ENCODE measurements at places on chromosomes 4 and X.

DNA sequence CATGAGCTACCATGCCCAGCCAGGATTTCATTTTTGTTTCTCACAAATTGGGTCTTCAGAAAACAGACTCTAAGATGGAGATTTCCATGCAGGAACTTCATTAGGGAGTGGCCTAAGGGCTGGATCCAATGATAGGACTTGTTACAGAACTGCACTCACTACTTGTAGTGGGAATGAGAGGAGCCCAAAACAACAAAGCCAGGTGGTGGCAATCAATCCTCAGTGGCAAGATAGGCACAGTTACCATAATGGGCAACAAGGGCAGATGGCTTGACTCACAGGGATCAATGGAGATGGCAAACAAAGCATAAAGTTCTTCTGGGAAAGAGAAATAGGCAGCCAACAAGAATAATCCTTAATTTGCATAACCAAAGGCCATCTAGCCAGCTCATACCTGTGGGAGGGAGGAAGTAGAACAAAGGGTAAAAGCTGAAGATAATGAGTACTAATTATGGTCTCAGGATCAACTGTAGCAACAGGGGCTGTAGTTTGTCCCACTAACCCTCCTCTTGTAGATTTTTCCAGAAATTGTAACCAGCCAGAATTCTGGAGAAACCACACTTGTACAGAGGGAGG is 72.8 kb upstream of the MAPK10 start:
- H3K4me1 ChIP-seq: no peaks in the 10 kb centered on the region
- no peak overlapping the region for H3K4me3 ChIP-seq
- no peaks in the 10 kb centered on the region for H3K36me3 ChIP-seq
- no peak overlapping the region for H3K27ac ChIP-seq

GRCh38 chrX:10677490-10677889 is 57.1 kb upstream of the MID1 start:
- no peaks in the 10 kb centered on the region for H3K36me3 ChIP-seq
- no peak overlapping the region for H3K27ac ChIP-seq
- H3K4me1 ChIP-seq: no peaks in the 10 kb centered on the region
- H3K27me3 ChIP-seq: no peaks in the 10 kb centered on the region
- H3K4me3 ChIP-seq: no peak overlapping the region

GRCh38 chr4:106584337-106584989 is 215.9 kb upstream of the GIMD1 start:
- no peak overlapping the region for H3K4me3 ChIP-seq
- no peaks in the 10 kb centered on the region for H3K4me1 ChIP-seq
- H3K27me3 ChIP-seq: no peaks in the 10 kb centered on the region
- DNase-seq: no peak
- H3K36me3 ChIP-seq: no peaks in the 10 kb centered on the region

DNA sequence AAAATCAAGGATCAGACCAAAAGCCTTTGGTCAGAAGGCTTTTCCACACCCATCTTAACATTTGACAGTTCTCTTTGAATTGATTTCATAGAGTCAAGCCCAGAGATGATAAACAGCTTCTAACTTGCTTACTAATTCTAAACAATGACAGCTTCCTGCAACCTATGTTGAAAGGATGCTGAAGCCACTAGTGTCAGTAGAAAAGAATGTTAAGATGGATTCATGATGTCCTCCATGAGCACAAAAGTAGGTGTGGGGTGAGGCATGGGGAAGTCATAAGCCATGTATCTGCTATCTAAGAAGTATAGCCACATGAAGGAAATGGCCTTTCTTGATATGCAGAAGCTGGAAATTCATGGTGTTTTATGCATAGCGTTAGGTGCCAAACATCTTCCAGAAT is 269.3 kb downstream of the DHX15 start:
- H3K4me3 ChIP-seq: no peak overlapping the region
- peaks cover 3% of the 10 kb centered on the region for H3K27me3 ChIP-seq
- no peak for DNase-seq
- no peak overlapping the region for H3K27ac ChIP-seq
- H3K36me3 ChIP-seq: no peaks in the 10 kb centered on the region

DNA sequence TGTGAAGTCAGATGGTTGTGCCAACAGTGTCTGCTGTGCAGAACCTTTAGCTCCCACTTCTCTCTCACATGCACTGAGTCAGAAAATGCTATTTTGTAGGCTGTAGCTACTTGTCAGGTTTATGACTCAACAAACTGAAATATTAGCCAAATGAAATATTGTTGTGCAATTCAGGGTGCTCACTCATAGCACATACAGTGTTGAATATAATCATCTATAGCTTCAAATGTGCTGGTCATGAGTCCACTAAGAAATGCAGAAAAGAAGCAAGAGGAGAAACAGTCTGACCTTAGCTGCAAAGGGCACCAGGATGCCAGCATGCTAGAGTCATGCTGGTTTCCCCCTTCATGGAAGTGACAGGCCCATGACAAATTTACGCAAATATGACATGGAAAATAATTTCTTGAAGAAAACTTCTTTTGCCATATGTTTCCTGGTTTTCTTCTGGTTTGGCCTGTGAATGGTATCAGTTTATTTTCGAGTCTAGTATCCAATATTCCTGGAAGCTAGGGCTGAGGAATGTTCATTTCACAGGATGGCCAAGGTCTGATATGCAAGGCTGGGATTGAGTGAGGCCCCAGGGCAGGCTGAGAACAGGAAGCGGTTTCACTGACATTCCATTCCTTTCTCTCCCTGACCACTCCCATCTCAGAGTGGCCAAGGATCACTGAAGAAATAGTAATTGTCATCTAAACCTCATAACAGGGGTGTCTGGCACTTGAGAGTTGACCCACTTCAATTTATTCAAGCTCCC is 10.3 kb upstream of the CXCL2 start:
- H3K4me3 ChIP-seq: no peak overlapping the region
- H3K4me1 ChIP-seq: no peaks in the 10 kb centered on the region
- peaks cover 12% of the 10 kb centered on the region for H3K27me3 ChIP-seq
- no peak for DNase-seq
- H3K36me3 ChIP-seq: no peaks in the 10 kb centered on the region

DNA sequence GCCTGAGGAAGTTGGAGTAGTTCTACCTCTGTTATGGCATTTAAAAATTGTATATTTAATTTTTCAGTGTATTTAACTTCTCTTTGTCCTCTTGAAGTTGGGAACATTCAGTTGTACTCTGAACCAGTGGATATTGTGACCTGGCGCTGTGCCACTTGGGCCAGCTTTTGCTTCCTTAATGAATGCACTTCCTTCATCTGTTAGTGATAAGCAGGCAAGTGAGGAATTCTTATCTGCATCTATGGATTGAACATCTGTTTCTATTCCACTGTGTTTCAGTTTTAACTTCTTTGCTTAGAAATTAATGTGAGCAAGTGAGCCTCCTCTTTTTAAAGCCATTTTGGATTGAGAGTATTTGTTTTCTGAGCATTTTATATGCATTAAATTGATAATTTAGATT is 128.3 kb downstream of the UCHL1 start:
- H3K27ac ChIP-seq: no peak overlapping the region
- DNase-seq: no peak
- no peak overlapping the region for H3K4me3 ChIP-seq
- no peaks in the 10 kb centered on the region for H3K36me3 ChIP-seq
- H3K4me1 ChIP-seq: no peaks in the 10 kb centered on the region

- H3K4me3 ChIP-seq: no peak overlapping the region
- peaks cover 12% of the 10 kb centered on the region for H3K4me1 ChIP-seq
Observed at GRCh38 chrX:21376636-21377035, 2.4 kb downstream of the CNKSR2 start.

- no peaks in the 10 kb centered on the region for H3K36me3 ChIP-seq
- peaks cover 48% of the 10 kb centered on the region for H3K27me3 ChIP-seq
- H3K4me3 ChIP-seq: no peak overlapping the region
- no peak overlapping the region for H3K27ac ChIP-seq
- no peaks in the 10 kb centered on the region for H3K4me1 ChIP-seq
Observed at GRCh38 chr4:99608417-99608816, 33.8 kb downstream of the MTTP start.

GRCh38 chr4:2480649-2481048 is 11.7 kb downstream of the RNF4 start:
- peaks cover 86% of the 10 kb centered on the region for H3K4me1 ChIP-seq
- H3K4me3 ChIP-seq: no peak overlapping the region
- H3K36me3 ChIP-seq: peaks cover 32% of the 10 kb centered on the region
- no peak for DNase-seq
- H3K27ac ChIP-seq: no peak overlapping the region

- H3K27ac ChIP-seq: no peak overlapping the region
- H3K4me1 ChIP-seq: no peaks in the 10 kb centered on the region
Observed at GRCh38 chr4:85826060-85826678, 351.2 kb downstream of the ARHGAP24 start.

DNA sequence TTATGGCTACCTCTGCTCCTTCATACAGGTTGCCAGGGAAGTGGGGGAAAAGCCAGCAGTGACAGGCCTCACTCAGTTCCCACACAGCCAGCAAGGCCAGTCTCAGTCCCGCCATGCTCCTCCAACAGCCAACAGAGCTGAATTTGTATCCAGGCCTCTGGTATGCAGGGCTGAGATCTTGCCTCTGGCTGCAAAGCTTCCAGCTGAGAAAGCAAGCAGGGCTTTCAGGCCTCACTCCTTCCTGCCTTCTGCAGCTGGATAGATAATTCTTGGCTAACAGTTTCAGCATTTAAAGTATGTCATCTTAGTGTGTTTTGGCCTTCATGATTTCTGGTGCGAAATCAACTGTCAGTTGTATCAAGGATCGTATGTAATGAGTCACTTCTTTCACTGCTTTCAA is 103.6 kb downstream of the GNL3L start:
- no peak overlapping the region for H3K27ac ChIP-seq
- peaks cover under 1% of the 10 kb centered on the region for H3K4me1 ChIP-seq
- H3K27me3 ChIP-seq: no peaks in the 10 kb centered on the region
- peaks cover 7% of the 10 kb centered on the region for H3K36me3 ChIP-seq

DNA sequence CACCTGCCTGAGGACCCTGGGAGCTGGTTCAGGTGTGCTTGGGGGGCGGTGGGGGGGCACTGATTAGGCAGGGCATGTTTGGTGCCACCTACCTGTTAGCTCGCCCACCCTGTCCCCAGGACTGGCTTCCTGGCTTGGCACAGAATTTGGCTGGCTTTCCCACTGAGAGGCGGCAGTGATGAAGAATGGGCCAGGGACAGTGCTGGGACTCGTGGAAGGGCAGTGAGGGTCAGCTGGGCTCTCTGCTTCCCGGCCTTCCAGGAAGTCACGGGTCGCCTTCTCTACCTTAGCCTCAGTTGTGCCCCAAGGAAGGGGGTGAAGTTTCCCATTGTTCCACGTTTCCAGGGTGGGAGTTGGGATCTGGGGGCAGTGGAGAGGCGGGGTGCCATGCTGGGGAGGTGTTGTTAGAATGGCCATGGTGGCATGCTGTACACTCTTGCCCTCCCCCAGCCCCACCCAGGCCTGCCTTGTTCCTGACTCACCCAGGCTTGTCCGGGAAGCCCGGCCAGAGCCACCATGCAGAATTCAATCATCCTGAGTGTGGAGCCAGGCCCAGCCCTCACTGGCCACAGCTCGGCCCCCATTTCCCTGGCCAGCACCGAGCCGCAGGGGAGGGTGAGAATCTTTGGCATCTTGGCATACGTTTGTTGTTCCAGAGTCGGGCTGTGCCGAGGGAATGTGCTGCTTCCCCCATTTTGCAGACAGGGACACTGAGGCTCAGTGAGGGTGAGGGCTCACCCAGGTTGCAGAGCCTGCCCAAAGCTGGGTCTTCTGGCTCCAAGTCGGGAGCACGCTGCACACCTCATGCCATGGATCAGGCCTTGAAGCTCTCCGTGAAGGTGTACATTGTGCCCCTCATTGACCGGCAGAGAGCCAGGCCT is 21.9 kb upstream of the GPR78 start:
- H3K4me3 ChIP-seq: no peak overlapping the region
- H3K4me1 ChIP-seq: no peaks in the 10 kb centered on the region
- no peaks in the 10 kb centered on the region for H3K36me3 ChIP-seq
- no peak overlapping the region for H3K27ac ChIP-seq
- H3K27me3 ChIP-seq: peaks cover 4% of the 10 kb centered on the region

DNA sequence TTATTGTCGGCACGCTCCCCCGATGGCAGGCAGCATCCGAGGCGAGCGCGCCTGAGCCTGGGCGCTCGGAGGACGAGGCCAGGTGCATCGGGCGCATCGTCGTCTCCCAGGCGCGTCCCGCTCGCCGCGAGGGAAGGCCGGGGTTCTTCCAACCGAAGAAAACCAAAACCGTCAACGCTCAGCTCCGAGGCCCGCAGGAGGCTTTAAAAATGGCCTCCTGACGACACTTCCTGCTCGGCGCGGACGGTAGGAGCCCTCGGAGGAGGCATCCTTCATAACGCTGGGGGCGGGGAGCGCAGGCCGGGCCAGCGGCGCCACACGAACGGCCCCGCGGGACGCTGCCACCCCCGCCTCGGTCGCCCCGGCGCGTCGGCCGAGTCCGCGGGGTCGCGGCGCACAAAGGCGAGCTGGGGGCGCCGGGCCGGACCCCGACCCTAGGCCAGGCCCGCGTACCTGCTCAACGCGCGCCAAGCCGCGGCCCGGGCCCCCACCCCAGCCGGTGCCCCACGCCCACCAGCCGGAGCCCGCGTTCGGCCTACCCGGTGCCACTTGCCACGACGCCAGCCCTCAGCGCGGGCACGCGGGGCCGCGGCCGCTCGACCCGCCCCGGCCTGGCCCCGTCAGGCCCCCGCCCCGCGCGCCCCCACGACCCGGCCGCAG is 501 bp downstream of the ZNF518B start:
- H3K27me3 ChIP-seq: peaks cover 11% of the 10 kb centered on the region
- H3K36me3 ChIP-seq: peaks cover 31% of the 10 kb centered on the region
- H3K4me3 ChIP-seq: peak overlapping the region; percentile 80
- DNase-seq: peak; percentile 78
- H3K4me1 ChIP-seq: peaks cover 35% of the 10 kb centered on the region

GRCh38 chr4:140752291-140753068 is 3.7 kb downstream of the TBC1D9 start:
- H3K4me1 ChIP-seq: peaks cover 10% of the 10 kb centered on the region
- no peak overlapping the region for H3K4me3 ChIP-seq
- DNase-seq: no peak
- no peak overlapping the region for H3K27ac ChIP-seq
- H3K27me3 ChIP-seq: peaks cover 54% of the 10 kb centered on the region

DNA sequence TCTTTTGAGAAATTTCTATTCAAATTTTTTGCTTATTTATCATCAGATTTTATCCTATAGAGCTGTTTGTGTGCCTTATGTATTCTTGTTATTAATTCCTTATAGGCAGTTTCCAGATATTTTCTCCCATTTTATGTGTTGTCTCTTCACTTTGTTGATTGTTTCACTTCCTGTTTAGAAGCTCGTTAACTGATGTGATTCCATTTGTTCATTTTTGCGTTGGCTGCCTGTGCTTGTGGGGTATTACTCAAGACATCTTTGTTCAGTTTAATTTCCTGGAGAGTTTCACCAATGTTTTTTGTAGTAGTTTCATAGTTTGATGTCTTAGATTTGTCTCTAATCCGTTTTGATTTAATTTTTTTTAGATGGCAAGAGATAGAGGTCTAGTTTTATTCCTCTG is 14.6 kb downstream of the ZNF718 start:
- H3K36me3 ChIP-seq: peaks cover 88% of the 10 kb centered on the region
- H3K27me3 ChIP-seq: no peaks in the 10 kb centered on the region
- no peak overlapping the region for H3K27ac ChIP-seq
- no peak for DNase-seq
- H3K4me3 ChIP-seq: no peak overlapping the region

- H3K27me3 ChIP-seq: no peaks in the 10 kb centered on the region
- no peak overlapping the region for H3K4me3 ChIP-seq
- H3K36me3 ChIP-seq: peaks cover 13% of the 10 kb centered on the region
- no peak for DNase-seq
Observed at GRCh38 chr4:123233136-123233768, 163.3 kb upstream of the SPRY1 start.

GRCh38 chrX:28981952-28982351 is 394.7 kb downstream of the IL1RAPL1 start:
- H3K27ac ChIP-seq: no peak overlapping the region
- no peaks in the 10 kb centered on the region for H3K4me1 ChIP-seq
- no peak overlapping the region for H3K4me3 ChIP-seq
- no peaks in the 10 kb centered on the region for H3K27me3 ChIP-seq
- H3K36me3 ChIP-seq: no peaks in the 10 kb centered on the region
- DNase-seq: no peak

Data from activated CD8-positive, alpha-beta memory T cell treated with anti-CD3 and anti-CD28 coated beads, Interleukin-2, amount 10 ng/mL, durations not matched to agents 7 days and 5 days (primary cell).